GM18507 (cell line): ENCODE measurements at places on chromosomes 11 and 22.

DNA sequence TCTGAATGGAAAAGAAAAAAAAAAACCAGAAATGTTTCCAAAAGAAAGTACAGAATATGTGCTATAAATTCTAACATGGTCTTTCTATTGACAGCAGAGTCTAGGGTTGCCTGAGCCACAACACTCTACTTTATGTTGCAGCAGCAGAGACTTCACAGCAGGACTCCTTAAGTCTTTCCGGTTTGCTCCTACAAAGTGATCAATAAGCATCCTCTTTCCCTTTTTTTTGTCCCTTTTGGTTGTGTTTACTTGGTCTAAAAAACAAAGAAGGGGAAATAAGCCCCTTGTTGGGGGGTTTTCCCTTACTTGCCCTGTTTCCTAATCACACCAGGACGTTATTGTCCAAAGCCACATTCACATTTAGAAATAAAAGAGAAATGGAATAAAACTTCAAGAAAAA, 163.1 kb upstream of the MPPED2 start:
- DNase-seq = no peak

- no peak for DNase-seq
Measured at GRCh38 chr11:46267930-46268329, 9.5 kb upstream of the CREB3L1 start.

DNA sequence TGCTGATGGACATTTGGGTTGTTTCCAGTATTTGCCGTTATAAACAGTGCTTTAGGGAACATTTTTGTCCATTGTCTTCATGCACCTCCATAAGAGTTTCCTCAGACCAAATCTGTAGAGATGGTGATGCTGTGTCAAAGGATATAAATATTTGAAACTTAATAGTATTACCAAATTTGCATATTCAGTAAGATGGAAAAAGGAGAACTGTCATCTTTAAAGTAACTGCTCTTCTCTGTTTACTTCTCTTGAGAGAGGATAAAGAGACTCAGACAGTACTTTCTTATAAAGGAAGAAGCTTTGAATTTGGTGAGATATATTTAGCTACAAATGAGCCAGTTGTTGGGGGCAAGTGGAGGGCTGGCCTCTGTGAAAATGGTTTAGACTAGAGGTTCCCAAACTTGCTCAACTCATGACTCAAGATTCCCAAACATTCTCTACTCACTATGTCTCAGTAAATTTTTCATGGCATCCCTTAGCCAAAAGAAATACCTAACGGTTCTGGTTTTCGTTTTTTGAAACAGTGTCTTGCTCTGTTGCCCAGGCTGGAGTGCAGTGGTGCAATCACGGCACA, 26.2 kb downstream of the SHISA8 start:
- no peak for DNase-seq

GRCh38 chr11:41795004-41795403, 335.6 kb upstream of the LRRC4C start:
- DNase-seq = no peak

- DNase-seq = no peak
Measured at GRCh38 chr11:57536947-57537619, at the start of gene SMTNL1. Gene SMTNL1 (plus strand): TSS chr11:57537595. CDS start chr11:57542643, 5,048 bp downstream.

- DNase-seq = no peak
Measured at GRCh38 chr22:43257549-43257948, 70.6 kb upstream of the TTLL12 start.

- DNase-seq = no peak
Measured at GRCh38 chr11:13008625-13009475, at the start of gene RASSF10. Gene RASSF10 (plus strand): TSS chr11:13009316. CDS start chr11:13009577, 261 bp downstream.

DNA sequence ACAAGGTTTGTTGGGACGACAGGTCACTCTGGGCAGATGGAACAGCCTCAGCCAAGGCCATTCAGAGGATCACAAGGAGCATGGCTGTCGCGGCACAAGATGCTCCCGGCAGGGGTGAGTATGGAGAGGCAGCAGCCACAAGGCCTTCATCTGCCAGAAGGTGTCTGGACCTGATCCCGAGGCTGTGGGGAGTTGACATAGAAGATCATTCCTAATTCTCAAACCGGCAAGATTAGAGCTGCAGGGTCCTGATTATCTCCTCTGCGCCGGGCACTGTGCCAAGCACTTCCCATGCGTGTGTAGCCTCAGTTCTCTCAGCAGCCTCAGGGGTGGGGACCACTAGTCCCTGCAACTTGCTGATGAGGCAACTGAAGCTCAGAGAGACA, 32.3 kb upstream of the RFPL3 start:
- DNase-seq = no peak

DNA sequence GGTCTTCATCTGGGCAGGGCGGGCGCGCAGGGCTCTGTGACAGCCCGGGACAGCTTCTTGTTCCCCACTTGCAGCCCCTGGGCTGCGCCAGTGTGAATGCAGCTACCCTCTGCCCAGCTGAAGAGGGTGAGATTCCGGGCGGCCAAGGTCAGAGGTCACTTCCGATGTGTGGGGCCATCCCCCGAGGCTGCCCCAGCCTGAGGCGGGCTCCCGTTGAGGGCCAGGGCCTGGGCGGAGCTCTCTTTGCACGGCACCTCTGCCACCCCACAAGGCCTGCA, 23.9 kb downstream of the MOB2 start:
- DNase-seq = no peak

DNA sequence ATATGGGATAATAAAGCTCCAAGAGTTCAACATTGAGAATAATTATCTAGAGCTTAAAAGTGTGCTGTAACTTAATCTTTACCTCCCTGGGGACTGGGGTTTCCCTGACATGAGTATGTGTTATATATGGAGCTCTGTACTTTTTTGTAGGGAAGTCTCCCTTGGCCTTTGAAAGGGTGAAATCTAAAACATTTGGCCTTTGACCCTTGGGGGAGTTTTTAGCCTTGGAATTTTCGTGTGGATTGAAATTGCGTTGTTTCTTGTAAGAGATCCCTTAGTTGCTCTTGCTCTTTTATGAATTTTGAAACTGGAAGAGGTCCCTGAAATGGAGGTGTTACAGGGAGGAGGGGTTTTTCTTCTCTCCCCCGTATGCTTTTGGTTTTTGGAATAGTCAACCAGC, 450.0 kb downstream of the NELL1 start:
- no peak for DNase-seq

DNA sequence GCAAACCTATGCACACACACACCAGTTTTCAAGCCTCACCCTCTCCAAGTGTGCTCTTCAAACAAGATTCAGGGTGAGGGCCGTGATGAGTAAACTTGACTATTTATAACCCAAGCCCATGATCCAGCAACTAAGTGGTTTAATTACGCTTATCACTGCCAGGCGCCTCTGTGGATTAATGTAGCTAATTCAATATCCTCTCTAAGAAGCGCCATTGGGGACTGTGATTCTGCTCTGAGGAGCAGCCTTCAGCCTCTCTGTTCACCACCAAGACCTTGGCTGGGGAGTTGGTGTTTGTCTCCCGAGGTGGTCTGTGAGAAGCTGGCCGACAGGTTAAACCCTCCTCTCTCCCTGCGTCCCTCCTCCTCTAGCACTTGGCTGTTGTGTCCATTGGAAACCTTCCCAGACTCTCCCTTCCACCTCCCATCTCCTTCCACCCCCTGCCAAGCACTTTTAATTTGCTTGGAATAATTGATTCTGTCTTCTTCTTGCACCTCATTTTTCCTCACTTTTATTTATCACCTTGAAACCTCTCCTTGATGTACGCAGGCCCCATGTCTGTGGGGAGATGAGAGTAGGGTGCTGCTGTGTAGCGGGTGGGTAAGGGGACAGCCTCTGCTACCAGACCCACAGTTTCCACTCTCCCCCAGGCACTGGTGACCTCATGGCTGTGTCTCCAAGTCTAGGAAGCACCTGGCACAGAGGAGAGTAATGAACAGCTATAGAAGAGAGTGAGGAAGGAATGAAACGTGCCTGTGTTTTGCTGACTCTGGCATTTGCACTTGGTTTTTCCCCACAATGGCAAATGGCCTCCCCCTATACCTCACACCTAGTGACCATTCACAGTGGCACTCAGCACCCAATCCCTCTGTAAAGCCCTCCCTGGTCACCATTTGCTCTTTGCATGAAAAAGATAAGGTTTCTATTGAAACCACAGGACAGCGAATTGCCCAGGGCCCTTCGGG, 236.6 kb downstream of the GRIK4 start:
- DNase-seq = no peak

DNA sequence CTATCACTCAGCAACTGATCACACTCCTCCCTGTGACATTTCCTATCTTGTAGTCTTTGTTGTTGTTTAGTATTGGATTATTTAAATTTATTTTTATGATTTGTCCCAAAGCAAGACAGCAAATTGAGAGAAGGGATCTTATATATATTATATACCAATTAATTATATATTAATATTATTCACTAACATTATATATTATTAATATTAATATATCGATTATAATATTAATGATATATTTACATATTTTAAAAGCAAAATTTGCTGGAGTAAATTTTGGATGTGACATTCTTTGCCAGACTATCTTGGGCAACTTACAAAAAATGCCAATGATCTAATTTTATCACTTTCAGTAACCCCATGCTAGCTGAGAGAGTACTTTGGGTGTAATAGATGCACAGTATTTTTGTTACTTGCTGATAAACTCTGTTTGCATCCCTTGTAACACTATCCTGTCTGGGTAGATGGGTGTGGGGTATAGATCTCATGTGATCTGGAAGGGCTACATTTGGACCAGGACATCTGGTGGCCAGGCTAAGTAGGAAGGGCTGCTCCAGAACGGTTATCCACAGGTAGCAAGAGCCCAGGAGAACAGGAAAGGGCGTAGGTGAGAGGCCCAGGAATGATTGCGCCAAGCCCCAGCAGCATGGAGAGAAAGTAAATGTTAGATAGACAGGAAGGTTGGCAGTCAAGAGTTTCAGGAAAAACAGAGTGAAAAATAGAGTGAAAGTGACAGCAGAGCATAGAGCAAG, 608.6 kb upstream of the KIRREL3 start:
- DNase-seq = no peak

DNA sequence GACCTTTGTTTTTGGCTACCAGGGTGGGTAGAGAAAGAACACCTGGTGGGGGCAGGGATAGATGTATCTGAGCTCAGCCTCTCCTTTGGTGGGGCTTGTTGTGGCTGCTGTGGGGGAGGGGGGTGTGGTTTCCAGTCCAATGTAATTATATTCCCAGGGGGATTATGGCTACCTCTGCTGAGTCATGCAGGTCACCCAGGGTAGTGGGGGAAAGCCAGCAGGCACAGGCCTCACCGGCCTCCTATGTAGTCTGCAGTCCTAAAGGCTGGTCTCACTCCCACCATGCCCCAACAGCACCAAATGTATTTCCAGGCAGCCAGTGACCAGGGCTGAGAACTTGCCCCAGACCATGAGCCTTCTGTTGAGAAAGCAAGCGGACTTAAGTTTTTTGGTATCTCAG, 119.6 kb downstream of the DYNC2H1 start:
- DNase-seq = no peak

DNA sequence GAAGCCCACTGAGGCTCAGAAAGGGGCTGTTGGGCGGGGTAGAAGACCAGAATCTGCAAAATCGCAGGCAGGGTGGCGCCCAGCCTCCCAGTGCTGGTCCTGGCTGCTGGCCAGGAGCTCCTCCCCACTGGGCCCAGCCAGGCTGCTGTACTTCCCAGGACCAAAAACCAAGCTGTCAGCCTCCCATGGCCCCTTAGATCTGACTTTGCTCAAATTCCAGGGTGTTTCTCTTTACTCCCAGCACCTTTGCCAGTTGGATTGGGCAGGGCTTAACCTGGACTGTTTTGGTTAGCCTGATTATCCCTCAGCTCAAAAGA, 44.2 kb upstream of the WEE1 start:
- no peak for DNase-seq

DNA sequence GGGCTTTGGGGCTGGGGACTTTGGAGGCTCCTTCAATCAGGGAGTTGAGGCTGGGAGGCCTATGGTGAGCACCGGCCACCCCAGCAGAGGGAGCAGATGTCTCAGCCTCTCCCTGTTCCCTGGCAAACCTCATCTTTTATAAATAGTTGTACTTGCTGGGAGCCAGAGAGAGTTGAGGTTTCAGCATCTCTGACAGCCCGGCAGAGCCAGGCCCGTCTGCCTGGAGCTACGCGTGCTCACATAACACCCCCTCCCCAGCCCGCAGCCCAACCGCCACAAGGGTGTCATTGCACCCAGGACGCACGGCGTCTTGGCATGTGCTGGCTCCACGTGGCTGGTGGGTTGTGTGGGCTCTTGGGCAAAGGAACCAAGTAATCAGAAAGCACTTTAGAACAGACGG, 127.1 kb downstream of the CHST1 start:
- no peak for DNase-seq

DNA sequence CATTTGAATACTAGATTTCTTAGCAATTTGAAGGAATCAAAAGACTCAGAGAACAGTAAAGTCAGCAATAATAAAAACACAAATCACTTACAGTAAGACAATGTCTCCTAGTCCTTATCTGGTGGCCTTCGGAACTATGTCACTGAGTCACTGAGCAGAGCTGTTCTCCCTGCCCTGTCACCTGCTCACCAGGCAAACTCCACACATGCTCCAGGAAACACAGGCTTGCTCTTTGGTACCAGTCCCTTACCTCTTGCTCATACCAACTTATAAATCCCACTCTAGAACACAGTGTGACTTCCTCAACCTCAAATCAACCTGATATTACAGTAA, 81.1 kb upstream of the CHRM4 start:
- DNase-seq = no peak

DNA sequence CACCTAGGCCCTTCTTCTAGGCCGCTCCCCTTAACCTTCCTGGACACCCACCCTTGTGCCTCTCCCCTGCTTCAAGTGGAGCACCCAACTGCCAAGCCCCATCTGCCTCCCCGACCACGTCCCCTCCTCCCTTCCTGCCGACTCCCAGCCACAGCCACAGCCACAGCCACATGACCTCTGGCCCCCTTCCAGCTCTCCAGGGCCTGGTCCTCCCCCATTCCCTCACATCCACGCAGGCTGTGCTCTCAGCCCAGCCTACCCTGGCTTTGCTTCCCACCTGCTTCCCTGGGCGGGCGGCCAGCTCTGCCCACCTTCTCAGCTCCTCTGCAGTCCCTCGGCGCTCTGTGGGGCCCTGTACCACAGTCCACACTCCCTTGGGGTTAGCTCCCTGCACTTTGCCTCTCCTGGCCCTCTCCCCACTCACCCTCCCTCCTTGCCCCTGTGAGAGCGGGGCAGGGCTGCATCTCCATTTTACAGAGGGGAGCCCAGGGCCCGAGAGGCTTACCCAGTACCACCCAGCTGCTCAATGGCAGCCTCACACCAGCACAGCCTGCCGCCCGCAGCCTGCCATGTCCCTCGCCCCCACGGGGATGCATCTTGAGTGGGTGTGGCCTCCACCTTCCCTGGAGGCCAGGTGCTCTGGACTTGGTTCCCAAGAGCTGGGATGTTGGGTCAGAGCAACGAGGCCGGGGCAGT, 20.3 kb downstream of the PARVG start:
- no peak for DNase-seq

DNA sequence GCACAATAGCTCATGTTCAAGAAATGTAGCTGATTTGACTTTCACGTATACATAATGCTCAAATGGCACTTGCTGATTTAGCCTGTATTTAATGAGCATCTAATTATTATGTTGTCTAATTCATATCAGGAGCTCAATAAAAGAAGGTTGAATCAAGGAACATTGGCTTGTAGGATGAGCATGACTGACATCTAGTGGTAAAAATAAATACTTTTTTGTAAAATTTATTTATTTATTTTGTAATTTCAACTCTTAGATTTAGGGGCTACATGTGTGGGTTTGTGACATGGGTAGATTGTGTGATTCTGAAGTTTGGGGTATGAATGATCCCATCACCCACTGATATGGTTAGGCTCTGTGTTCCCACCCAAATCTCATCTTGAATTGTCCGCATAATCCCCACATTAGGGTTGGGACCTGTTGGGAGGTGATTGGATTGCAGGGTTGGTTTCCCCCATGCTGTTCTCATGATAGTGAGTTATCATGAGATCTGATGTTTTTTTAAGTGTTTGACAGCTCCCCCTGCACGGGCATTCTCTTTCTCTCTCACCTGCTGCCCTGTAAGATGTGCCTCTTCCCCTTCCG, 1.7 kb upstream of the OR52E5 start:
- DNase-seq = no peak
